Urothelium cell line (cell line): ENCODE measurements at places on chromosomes 5 and 9.
A peak's percentile ranks its signal among the peaks of the same experiment; 100 is the strongest.

DNA sequence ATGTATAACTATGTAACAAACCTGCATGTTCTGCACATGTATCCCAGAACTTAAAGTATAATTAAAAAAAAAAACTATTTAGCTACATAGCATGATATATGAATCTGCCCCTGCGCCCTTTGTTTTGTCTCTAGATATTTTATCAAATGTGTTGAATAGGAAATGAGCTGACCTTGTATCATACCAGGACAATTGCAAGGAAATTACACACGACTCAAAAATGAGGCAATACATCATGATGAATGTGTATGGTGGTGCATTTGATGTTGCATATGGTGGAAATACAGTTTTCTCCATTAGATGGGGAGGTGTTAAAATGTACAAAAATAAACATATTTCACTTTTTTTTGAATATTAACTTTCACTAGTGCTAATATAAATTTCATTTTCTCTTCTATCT is 28.6 kb upstream of the CEP78 start:
- DNase-seq: no peak

GRCh38 chr5:154761046-154761736 is 6.0 kb downstream of the LARP1 start:
- DNase-seq: no peak

DNA sequence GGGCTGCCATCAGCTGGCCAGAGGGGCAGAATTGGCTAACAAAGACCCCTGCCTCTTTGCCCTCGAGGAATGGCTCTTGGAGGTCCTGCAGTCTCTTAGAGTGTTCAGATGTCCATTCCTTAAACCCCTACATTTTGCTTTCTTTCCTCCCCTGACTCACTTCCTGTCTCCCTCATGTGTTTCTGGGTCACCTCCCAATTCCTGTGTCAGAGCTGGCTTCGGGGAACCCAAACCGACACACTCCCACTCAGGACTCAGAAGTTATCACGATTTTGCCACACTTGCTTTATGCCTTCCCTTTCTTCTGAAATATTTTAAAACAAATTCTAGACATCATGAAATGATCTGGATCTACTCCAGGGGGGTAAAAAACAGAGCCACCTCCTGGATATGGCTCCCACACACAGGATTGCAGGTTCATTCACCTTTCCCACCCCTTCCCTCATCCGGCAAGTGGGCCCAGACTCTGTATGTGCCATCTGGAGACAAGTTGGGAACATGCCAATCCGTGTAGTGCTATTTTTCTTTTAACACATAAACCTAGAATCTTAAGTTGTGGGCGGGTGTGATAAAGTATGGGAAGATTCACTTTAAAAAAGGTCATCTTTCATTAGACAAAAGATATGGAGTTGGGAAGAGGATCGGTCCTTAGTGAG is 145.7 kb downstream of the NXNL2 start:
- DNase-seq: no peak

DNA sequence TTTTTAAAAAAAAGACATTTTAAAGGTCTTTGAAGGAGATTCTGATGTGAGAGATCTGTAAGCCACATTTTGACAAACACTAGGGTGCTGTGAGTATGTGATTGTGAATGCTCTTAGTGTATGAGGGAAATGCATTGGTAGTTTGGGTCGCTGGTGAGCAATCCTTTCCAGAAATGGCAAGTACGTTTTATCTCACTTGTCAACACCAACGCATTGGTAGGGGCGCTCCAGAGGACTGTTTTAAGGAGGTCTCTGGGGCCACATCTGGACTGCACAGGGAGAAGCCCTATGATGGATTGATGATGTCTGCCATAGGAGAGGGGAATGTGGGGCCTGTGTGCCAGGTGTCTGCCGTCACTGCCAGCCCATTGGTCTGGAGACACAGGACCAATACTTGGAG is 522.6 kb downstream of the BNC2 start:
- no peak for DNase-seq

DNA sequence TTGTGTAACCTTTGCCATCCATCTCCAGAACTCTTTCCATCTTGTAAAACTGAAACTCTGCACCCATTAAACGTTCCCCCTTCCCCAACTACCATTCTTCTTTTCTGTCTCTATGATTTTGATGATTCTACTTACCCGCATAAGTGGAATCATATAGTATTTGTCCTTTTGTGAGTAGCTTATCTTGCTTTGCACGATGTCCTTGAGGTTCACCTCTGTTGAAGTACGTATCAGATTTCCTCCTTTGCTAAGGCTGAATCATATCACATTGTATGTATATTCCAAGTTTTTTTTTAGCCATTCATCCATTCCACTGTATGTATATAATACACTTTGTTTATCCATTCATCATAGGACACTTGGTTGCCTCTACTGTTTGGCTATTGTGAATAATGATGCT is 2.9 kb upstream of the RNF130 start:
- DNase-seq: no peak

DNA sequence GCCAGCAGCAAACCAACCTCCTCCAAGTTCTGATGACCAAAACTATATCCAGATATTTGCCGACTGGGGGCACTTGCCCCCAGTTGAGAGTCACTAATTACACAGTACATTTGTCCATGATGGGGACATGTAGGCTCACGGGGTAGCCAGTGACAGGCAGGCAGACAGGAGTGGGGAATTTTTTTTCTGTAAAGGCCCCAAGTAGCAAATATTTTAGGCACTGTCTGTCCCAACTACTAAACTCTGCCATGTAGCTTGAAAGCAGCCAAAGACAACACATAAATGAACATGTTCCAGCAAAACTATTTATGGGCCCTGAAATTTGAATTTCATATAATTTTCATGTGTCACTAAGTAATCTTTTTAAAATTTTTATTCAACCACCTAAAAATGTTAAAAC is 80.7 kb downstream of the GRIA1 start:
- no peak for DNase-seq

- no peak for DNase-seq
These were observed 25.3 kb upstream of the ISOC1 start for GRCh38 chr5:129069292-129069691.

- DNase-seq: no peak
These were observed 90.0 kb downstream of the MCTP1 start for GRCh38 chr5:95194856-95195255.

DNA sequence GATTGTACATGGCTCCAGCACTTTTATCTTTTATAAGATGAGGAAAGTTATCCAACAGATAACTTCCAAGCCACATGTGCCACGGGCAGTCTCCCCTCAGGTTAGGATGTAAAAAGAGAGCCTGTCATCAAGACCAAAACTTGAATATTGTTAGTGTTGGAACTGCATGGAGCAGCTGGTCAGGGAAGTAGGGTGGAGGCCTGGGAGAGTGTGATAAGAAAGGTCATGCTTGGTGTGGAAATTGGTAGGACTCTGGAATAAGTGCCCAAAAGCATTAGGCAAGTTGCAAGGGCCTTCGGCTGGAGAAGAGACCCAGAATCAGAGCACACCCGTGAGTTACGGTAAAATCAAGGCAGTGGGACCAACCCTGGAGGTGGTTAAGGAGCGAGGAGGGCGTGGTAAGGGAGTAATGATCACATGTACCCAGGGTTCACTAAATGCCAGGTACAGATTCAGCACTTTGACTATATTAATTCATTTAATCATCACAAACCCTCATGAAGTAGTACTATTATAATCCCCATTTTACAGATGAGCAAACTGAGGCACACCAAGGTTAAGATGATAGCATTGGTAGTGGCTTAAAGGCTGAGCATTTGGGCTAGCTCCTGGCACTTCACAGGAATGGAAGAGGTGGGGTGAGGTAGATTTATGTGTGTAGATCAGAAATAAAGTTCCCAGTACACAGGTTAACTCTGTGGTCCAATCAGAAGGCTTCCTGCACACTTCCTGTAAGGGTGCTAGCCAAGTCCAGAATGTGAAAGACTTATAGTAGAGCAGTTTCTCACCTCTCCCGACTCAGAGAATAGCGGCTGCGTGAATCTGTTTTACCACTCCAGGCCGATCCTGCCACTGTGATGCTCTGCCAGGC is 96.5 kb upstream of the ZNF608 start:
- no peak for DNase-seq

DNA sequence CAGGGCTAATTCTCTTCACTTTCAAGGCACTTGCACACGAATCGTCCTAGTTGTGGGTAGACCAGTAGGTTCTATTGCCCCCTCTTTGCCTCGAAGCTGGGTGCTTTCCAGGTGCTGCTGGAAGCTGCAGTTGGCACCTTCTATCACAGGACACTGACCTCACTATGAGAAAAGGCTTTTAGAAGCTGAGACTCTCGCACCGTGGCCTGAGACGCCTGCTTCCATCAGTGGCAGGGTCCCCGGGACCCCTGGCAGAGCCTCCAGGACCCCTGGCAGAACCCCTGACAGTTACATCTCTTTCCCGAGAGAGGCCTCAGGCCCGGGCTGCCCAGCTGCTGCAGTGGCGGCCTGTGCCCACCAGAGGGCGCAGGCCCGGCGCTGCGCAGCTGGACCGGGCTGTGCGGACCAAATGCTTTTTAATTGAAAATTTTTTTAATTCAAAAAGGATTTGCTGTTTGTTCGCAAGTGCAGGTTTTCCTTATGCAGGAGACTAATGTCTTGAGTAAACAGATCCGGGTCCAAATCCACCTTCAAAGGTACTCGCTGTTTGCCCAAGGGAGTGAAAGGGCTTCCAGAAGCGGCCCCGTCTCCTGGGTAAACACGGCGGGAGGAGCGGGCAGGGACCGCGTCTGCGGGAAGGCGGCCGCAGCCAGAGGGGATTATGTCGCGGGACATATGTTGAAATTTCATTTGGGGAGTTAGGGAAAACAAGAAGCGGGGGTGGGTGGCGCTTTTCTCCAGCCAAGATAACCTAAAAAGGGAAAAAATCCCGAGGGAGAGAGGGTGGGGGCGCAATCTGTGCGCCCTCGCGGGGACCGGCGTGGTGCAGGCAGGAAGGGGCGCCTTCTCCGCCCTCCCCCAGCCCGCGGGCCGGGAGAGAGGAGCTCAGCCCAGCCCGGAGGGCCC is 114.5 kb upstream of the LMX1B start:
- peak; percentile 59 for DNase-seq

- no peak for DNase-seq
These were observed 51.2 kb upstream of the ARRDC3 start for GRCh38 chr5:91434348-91434747.

GRCh38 chr5:39650008-39650762 is 225.4 kb upstream of the DAB2 start:
- DNase-seq: no peak

DNA sequence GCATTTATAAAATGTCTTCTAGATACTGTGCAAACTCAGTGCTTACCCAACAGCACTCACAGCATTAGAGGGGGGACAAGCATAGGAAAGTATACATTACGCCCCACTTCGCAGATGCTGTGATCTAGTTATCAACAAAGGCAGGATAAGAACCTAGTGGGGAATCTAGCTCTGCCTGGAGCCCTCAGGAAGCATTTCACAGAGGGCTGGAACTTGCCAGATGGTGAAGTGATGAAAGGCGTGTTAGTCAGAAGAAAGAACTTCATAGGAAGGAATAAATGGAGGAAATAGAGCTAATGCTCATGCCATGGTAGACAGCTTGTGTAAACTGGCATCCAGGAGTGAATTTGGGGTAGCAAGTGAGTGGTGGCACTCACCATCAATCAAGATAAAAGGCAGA is 25.8 kb downstream of the DIRAS2 start:
- no peak for DNase-seq

DNA sequence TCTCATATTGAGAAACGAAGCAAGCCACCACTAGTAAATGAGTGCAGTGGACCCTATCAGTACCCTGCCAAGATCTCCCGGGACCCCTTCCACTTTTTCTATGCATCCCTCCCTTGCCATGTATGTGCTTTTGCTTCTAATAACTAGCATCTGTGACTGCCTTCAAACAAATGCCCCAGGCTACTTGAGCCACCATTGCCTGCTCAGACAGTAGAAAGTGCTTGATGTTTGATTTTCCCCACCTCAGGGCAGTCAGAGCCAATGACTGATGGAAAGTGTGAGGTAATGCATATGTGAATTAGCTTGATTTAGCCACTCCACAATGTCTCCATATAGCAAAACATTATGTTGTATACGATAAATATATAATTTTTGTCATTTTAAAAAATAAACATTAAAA is 797.3 kb upstream of the ACO1 start:
- DNase-seq: no peak

GRCh38 chr5:148793261-148793660 is 33.1 kb upstream of the ADRB2 start:
- DNase-seq: no peak

DNA sequence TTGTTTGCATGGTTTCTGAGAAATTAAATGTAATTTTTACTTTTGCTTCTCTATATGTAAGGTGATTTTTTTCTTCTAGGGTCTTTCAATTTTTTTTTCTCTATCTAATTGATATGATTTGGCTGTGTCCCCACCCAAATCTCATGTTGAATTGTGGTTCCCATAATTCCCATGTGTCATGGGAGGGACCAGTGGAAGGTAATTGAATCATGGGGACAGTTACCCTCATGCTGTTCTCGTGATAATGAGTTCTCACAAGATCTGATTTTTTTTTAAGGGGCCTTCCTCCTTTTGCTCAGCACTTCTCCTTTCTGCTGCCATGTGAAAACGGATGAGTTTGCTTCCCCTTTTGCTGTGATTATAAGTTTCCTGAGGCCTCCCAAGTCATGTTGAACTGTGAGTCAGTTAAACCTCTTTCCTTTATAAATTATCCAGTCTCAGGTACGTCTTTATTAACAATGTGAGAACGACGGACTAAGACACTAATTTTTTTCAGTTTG is 150.8 kb downstream of the MTRR start:
- no peak for DNase-seq

- DNase-seq: peak; percentile 77
These were observed 759.5 kb downstream of the TAF11L14 start for GRCh38 chr5:18393565-18394442.

GRCh38 chr5:95884017-95884325 is 61.4 kb upstream of the GLRX start:
- DNase-seq: no peak

DNA sequence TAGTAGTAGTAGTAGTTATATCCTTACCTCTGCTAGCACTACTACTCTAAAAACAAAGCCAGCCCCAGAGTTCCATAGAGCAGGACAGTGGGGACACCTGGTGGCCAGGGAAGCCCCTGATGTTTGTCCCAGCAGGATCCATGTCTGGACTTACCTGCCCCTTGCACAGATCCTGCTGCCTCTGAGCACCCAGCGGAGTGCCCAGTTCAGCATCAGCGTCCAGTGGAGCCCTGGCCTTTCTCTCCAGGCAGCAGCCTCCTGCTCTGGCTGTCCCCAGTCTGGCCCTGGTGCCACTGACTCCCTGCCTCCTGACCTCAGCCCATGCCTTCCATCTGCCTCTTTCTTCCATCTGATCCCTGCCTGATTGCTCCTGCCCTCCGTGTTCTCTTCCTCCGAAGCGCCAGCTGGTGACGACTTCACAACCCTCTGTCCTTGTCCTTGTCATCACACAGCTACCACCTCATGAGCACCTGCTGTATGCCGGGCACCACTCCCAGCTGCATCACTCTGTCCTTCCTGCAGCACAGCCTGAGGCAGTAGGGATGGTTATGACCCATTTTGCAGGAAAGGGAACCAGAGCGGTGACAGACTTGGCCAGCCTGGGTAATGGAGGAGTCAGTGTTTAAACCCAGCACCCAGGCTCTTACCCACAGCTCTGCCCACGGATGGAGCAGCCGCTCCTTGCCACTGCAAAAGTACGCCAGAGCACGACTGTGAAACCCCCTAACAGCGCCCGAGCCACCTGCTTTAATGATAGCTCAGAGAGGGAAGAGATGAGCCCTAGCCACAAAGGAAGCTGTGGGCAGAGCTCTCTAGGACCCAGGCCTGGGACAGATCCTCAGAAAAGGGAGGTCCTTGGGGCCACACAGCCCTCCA is 11.5 kb downstream of the SARDH start:
- DNase-seq: peak; percentile 68

- no peak for DNase-seq
These were observed 148.0 kb downstream of the INSYN2B start for GRCh38 chr5:169832304-169832703.

GRCh38 chr5:10627160-10627701 is 63.4 kb downstream of the ANKRD33B start:
- DNase-seq: no peak
